NCI-H1436 (cell line): ENCODE measurements at places on chromosomes 1 and 21.

- DNase-seq: no peak
Measured at GRCh38 chr21:35051287-35051818, 2.3 kb upstream of the RUNX1 start.

DNA sequence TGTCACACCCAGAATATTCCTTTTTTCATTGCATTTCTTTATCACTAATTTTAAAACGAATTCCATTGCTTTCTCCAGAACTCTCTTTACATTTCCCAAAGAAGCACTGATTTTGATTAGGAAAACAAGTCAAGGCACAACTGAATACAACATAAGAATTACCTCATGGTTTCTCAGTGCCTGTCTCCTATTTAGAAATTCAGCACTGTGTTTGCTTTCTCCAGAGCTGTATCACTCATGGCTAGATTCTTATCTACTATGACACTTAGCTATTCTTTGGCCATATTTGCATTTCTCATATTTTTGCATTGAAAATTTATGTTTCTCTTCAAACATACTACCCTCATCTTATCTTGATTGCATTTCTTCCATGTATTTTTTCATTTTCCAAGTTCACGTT is 1402.0 kb downstream of the MRPL39 start:
- DNase-seq: no peak

- DNase-seq: no peak
Measured at GRCh38 chr1:20089328-20090077, 19.5 kb downstream of the PLA2G5 start.

GRCh38 chr1:115596080-115596780 is 45.5 kb upstream of the VANGL1 start:
- no peak for DNase-seq

DNA sequence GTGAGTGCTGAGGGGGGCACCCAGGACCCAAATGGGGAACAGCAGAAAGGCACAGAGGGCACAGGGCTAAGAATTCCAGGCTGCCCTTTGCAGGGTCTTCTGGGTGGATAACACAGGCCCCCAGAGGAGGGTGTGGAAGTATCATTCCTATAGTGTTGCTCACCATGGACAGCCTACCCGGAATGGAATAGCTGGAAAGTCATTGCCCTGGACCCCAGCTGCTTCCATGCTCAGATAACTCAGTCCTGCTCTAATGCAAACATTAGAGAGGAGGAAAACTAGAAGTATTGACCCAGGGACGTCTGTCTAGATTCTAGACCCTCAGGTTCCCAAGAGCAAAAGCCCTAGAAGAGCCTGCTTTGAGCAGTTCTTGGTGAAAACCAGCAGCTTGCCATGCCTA is 24.7 kb downstream of the SLC6A17 start:
- no peak for DNase-seq

- no peak for DNase-seq
Measured at GRCh38 chr21:44919913-44920693, 596 bp downstream of the ITGB2 start.

DNA sequence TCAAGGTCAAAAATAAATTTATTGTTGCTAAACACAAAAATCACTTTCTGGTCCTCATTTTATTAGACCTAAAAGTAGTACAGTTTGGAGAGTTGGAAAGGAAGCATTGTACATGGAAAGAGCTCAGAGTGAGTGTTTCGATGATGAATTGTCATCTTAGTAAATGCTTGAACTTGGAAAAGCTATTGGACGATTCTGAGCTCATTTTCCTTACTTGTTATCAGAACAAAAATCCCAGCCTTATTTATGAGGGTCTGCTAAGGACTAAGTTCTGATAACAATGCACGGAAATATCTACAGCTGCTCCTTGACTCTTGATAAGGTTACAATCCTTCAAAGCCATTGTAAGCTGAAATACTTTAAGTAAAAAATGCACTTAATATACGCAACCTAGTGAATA is 710.0 kb upstream of the PTBP2 start:
- DNase-seq: no peak

- no peak for DNase-seq
Measured at GRCh38 chr21:28633839-28634555, 358.7 kb downstream of the LTN1 start.

- DNase-seq: peak; percentile 75
Measured at GRCh38 chr1:204207136-204207616, 6.6 kb downstream of the GOLT1A start.

- no peak for DNase-seq
Measured at GRCh38 chr1:208917723-208918122, 665.8 kb upstream of the CAMK1G start.

GRCh38 chr21:25360593-25360992 is 246.7 kb downstream of the MRPL39 start:
- no peak for DNase-seq

- no peak for DNase-seq
Measured at GRCh38 chr1:186178426-186179043, 196.5 kb downstream of the TPR start.

- DNase-seq: no peak
Measured at GRCh38 chr1:31605908-31606427, 11.5 kb upstream of the HCRTR1 start.

- no peak for DNase-seq
Measured at GRCh38 chr1:53481456-53481855, 22.3 kb downstream of the DMRTB1 start.

GRCh38 chr1:161390559-161390858 is 22.8 kb upstream of the CFAP126 start:
- DNase-seq: no peak

DNA sequence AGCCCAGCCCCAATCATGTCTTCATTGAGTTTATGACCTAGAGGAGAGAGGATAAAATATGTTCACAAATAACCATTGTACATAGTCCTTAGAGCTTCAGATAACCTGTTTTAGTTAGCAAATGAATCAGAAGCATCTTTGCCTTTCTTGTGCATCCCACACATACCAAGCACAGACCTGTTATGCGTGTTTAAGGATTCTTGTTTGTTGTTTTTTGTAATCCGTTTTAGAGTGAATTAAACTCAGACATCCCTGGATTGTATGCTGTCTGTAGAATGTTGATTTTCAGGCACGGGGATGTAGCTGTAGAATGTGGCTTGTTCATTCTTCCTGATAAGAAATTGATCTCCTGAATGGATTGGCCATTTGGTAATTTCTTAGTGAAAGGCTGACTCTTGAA is 135.8 kb downstream of the EDEM3 start:
- DNase-seq: no peak
